T-cell (primary cell): ENCODE measurements at places on chromosomes 13 and 19.

GRCh38 chr13:49421391-49421790, 22.5 kb downstream of the CAB39L start:
- DNase-seq, result no peak

DNA sequence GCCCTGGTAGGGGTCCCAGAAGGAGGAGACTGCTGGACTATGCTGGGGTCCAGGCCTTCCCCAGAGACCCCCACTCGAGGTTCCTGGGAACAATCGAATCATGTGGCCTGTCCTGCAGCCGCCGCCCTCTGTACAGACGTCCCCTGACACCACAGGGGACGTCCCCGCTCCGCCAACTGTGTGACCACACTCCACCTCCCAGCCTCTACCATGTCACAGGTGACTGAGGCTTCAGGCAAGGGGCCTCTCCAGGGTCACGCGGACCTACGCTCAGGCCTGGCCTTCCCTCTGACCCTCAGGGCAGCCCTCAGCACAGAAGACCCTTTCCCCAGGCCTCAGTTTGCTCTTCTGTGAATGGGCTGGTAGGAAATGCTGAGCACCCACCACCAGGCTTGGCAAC, 13.1 kb upstream of the TMEM161A start:
- DNase-seq, result no peak

GRCh38 chr19:28956961-28957360, 256.0 kb downstream of the UQCRFS1 start:
- DNase-seq, result no peak

- no peak for DNase-seq
Measured at GRCh38 chr19:15563325-15563794, 51.7 kb upstream of the CYP4F8 start.

GRCh38 chr13:111404746-111405145, 84.3 kb downstream of the TEX29 start:
- DNase-seq, result no peak

DNA sequence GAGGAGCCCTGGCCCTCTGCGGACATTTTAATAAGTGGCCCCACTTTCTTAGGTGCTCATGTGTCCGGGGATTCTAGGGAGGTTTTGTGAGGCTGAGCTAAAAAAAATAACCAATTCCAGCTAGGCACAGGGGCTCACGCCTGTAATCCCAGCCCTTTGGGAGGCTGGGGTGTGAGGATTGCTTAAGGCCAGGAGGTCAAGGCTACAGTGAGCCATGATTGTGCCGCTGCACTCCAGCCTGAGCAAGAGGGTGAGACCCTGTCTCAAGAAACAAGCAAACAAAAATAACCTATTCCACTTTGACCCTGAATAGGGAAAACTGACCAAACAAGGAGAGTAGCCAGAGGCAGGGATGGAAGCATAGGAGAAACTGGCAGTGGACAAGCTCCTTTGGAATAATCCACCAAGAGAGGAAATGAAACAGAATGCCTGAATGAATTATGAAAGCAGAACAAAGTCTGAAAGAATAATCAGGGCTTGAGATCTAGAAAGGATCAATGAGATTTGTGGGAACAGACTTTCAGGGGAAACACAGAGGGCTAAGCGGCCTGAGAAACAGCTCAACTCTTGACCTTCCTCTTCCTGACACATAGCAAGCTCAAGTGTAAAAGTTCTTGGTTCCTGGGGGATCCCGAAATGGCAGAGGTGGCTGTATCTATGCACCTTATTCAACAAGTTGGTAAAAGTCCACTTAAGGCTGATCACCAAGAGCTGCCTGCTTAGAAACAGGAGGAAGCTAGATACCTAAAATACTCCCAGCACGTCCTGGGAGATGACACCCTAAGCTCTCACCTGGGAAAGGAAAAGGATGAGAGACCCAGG, 30.1 kb upstream of the FFAR2 start:
- no peak for DNase-seq

DNA sequence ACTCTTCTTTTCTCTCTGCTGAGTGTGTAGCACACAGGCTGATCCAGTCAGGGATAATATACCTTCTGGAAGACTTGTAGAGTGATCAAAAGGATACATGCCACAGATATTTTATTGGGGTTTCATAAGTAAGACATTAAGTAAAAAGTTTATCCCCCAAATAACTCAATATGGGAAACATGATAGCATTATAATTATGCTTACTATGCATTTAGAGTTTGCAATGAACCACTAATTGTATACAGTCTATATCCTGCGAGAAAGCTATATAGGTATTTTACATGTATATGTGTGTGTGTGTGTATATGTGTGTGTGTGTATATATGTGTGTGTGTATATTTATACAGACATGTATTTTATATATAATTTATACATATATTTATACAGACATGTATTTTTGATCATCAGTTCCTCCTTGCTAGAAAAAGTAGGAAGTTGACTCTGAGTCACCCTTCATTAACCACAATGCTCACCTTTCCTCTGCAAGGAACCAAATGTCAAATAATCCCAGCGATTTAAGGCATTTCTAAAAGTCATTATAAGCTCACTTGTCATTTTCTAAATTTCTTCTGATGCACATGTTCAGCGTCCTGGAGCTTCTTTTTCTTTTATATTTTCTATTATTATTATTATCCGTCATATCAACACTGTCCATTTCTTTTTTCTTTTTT, 312.5 kb upstream of the OBI1 start:
- DNase-seq, result no peak

- DNase-seq, result peak; percentile 47
Measured at GRCh38 chr19:38736036-38736412, 8.2 kb downstream of the CAPN12 start.

DNA sequence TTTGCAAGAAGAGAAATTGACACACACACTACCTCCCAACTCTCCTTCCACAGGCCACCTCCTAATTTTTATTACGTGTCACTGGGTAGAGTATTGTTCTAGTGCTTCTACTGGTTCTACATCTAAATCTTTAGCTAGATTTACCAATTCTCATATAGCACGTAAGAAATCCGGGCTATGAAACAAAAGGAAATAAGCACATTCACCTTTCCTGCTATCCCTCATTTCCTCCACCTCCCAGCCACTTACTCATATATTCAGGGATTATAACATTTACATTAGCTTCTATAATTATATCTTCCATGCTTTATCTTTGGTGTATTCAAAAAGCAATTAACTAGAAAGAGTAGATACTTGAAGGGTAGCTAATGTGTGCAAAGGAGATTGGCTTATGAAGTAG, 39.7 kb downstream of the USP12 start:
- no peak for DNase-seq

DNA sequence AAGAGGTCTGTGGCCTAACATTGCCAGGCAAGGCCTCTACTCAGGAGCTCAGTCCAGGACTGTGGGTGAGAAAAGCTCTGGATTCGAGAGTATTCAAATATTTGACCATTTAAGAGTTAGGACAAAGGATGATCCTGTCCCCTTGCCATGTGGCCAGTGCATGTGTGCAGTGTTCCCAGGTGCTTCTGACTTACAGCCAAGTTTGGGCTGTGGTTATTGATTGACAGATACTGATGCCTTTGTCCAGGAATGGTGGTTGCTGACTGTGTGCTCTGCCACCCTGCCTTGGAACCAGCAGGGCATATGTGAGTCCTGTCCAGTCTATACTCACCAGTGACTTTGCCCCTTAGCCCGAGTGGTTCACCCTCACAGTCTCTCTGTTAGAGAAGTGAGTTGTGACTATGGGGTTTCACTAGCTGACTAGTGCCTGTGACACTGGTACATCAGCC, 51.9 kb downstream of the GARRE1 start:
- no peak for DNase-seq

DNA sequence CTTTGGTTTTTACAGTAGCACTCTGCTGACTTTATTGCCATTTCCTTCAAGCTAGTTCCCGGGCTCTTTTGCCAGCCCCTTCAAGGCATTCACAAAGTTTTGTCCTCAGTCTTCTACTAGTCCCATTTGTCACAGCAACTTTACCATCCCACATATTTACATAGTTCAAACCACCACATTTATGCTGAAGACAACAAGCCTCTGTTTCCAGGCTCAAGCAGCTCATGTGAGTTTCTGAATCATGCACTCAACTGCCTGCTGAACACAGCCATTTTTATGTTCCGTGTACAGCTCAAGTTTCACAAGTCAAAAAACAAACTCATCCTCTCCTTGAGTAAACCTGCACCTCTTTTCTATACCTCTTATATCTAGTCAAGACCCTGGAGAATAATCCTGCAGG, 977.0 kb upstream of the SLC10A2 start:
- DNase-seq, result no peak

- DNase-seq, result no peak
Measured at GRCh38 chr13:83449668-83450395, 432.4 kb downstream of the SLITRK1 start.

GRCh38 chr19:10419646-10420443, 493 bp upstream of the PDE4A start:
- no peak for DNase-seq

- no peak for DNase-seq
Measured at GRCh38 chr13:29858667-29859066, 8.2 kb upstream of the UBL3 start.

DNA sequence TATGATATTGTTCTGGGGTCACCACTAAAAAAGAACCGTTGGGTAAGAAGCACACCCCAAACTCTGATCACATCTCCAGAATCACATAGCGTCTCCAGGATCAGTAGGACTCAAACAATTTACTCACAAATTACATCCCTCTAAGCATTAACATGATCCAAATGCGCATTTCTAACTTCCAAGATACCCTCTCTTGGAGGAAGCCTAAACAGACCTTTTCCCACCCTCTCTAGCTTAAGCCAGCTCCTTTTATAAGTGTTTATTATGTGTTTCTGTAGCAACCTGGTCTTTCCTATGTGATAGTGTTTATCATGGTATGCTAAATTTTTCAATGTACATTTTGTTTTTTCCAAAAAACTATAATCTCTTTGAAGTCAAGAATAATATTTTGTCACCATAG, 1846.5 kb downstream of the OLFM4 start:
- DNase-seq, result no peak

DNA sequence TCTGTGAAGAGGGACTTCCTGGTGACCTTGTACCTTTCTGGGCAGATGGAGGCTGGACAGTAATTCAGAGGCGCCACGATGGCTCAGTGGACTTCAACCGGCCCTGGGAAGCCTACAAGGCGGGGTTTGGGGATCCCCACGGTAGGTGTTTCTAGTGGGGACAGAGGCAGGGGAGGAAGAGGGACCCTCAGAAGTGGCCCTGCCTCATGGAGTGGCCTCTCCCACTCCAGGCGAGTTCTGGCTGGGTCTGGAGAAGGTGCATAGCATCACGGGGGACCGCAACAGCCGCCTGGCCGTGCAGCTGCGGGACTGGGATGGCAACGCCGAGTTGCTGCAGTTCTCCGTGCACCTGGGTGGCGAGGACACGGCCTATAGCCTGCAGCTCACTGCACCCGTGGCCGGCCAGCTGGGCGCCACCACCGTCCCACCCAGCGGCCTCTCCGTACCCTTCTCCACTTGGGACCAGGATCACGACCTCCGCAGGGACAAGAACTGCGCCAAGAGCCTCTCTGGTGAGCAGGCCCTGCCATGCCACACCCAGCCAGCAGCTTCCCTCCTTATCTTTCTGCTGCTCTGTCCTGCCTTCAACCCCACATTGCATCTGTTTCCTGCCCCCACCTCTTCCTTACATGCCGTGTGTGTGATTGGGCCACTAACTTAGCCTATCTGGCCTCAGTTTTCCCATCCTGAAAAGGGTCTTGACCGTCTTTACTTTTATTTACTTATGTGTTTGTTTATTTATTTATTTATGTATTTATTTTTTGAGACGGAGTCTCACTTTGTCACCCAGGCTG, 7.3 kb downstream of the ANGPTL4 start:
- no peak for DNase-seq

- DNase-seq, result no peak
Measured at GRCh38 chr19:1567116-1567847, 843 bp downstream of the MEX3D start.

- DNase-seq, result no peak
Measured at GRCh38 chr13:31962731-31963370, 68.7 kb upstream of the FRY start.

DNA sequence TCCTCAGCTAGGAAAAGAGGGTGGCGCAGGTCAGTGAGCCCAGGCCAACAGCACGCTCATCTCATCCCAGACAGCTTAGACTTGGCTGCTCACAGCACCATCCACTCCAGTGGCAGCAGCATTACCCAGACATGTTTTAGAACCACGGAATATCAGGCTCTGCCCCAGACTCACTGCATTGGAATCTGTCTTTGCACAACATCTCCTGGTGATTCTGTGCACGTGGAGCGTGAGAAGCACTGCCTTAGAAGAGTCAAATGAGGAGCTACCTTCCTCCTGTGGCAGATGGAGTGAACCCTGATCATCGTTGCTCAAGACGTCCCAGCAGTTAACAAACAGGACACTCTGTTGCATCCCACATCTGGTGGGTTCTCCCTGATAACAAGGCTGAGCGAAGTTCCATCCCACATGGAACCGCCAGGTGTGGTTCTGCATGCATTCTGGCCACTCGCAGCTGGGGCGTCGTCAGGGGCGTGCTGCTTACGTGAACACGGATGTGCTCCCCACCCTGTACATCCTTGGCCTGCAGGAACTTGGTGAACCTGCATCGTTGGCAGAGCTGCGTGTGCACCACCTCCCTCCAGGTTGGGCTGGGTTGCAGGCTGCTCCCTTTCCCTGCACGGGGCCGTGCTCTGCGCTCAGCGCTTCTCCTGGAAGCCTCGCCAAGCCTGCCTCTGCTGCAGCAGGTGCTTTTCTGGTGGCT, 25.2 kb upstream of the ATP11A start:
- no peak for DNase-seq

DNA sequence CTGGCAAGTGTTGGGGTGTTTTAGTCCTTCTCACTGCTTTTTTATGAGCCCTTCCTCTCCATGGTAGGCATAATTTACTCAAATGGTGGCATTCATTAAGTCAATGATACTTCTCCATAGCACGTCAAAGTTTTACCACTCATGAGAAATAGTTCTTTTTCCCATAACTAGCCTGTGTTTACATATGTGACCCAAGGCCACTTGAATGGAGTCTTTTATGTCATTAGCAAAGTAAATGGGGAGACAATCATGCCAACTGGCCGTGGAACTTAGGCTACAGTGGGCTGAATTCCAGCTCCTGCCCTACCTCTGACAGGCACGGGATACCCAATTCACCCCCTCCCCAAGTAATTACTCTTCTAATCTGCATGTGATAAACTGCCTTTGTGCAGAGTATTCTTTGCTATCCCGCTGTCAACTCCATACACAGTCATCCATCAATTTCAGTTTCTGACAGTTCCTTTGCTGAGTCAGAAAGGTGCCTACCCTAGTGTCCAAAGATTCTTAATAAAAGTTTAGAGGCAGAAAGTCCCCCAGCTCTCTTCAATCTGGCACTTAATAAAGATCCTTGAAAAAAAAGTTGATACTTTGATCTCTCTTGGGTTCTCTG, 16.9 kb downstream of the PROSER1 start:
- no peak for DNase-seq

- no peak for DNase-seq
Measured at GRCh38 chr19:29383696-29384095, 142.1 kb upstream of the VSTM2B start.
